ENCODE measurements at places on chromosomes 5 and 9. TPM values are rescaled to one million over a fixed set of nuclear protein-coding genes. Genes with fewer than 3 reads are reported as not detected.

GABBR2 gene
- not detected for total RNA-seq

ANKRA2 gene
- total RNA-seq, result 12.9 TPM

RC3H2 gene
- total RNA-seq, result 31.3 TPM

CD14 gene
- total RNA-seq, result 6.7 TPM

NR5A1 gene
- not detected for total RNA-seq

IFNA17 gene
- not detected for total RNA-seq

IFNK gene
- not detected for total RNA-seq

ST6GALNAC4 gene
- 11.4 TPM for total RNA-seq

ADAMTSL2 gene
- 0.88 TPM for total RNA-seq

PCDHGB6 gene
- total RNA-seq, result 3.0 TPM

FBP1 gene
- 1.2 TPM for total RNA-seq

ZMAT2 gene
- 39.7 TPM for total RNA-seq

CRHBP gene
- 0.36 TPM for total RNA-seq

PAEP gene
- total RNA-seq, result not detected

STRBP gene
- 31.2 TPM for total RNA-seq

TAF1L gene
- not detected for total RNA-seq

COL15A1 gene
- total RNA-seq, result 7.5 TPM

ADCY2 gene
- total RNA-seq, result 0.12 TPM

RLN2 gene
- total RNA-seq, result not detected

SEMA6A gene
- 6.1 TPM for total RNA-seq

RETREG1 gene
- 1.5 TPM for total RNA-seq

DEPDC1B gene
- total RNA-seq, result 4.9 TPM

DRD1 gene
- not detected for total RNA-seq

SOHLH1 gene
- total RNA-seq, result not detected

SH3PXD2B gene
- 16.5 TPM for total RNA-seq

RFK gene
- 6.6 TPM for total RNA-seq

CXCL14 gene
- 179 TPM for total RNA-seq

ROR2 gene
- total RNA-seq, result 2.5 TPM

IFNA13 gene
- not detected for total RNA-seq

TAF11L10 gene
- not detected for total RNA-seq

NPDC1 gene
- total RNA-seq, result 26.6 TPM

ACOT12 gene
- total RNA-seq, result not detected

Data from esophagus mucosa (tissue), 1 donor.